Immature natural killer cell (primary cell): ENCODE measurements at places on chromosomes 2 and 18.
A peak's percentile ranks its signal among the peaks of the same experiment; 100 is the strongest.

DNA sequence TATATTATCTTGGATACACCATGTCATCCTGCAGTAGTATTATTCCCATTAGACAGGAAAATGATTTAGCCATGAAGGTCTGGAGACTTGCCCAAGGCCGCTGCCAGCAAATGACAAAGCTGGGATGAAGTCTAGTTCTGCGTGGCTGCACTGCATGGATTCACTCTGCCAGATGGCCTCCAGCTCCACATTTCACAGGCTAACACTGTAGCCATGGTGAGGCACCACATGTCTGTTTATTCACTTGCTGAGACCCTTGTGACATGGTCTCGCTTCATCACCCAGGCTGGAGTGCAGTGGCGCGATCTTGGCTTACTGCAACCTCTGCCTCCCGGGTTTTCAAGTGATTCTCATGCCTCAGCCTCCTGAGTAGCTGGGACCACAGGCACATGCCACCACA is 31.5 kb upstream of the SCG2 start:
- no peak overlapping the region for H3K27ac ChIP-seq
- peaks cover 3% of the 10 kb centered on the region for H3K27me3 ChIP-seq
- no peaks in the 10 kb centered on the region for H3K36me3 ChIP-seq
- DNase-seq: no peak
- no peaks in the 10 kb centered on the region for H3K4me1 ChIP-seq

DNA sequence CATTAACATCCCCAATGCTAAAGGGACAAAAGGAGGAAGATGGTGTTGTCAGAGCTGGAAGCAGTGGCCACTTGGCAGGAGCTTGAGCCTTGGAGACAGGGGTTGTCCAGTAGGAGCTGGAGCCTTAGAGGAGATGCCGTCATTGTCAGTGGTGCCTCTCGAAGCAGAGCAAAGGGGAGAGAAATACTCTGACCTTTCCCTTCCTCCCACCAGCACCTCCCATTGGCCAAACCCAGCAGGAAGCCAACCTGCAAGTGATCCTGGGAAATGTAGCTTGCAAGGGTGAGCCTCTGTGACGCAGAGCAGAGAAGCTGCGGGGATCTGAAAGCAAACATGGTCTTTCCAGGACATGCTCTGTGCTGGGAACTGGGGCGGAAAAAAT is 33.7 kb upstream of the MRPL19 start:
- H3K4me1 ChIP-seq: no peaks in the 10 kb centered on the region
- no peak for DNase-seq
- no peak overlapping the region for H3K27ac ChIP-seq

DNA sequence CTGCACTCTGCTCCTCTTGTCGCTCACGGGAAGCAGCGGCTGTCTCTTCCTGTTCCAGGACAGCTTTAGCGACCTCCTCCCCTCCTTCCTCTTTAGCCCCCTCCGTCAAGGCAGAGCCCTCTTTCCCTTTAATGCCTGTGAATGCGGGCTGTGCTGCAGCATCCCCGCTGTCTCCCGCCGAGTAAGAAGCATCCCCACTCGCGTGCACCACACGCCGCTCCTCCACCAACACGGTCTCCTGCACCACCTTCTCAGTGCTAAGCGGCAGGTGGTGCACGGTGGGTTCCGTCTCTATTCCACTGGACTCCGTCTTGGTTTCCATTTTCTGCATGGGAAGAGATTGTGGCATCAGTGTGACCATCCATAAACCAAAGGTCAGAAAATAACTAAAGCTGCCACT is 101.6 kb upstream of the ZBTB14 start:
- no peak overlapping the region for H3K27ac ChIP-seq
- H3K4me1 ChIP-seq: no peaks in the 10 kb centered on the region
- H3K4me3 ChIP-seq: no peak overlapping the region
- H3K36me3 ChIP-seq: no peaks in the 10 kb centered on the region
- H3K27me3 ChIP-seq: peaks cover 1% of the 10 kb centered on the region

GRCh38 chr2:144449028-144449406 is 70.9 kb downstream of the ZEB2 start:
- peak overlapping the region; percentile 67 for H3K4me3 ChIP-seq
- H3K27ac ChIP-seq: peak overlapping the region; percentile 89
- peaks cover 8% of the 10 kb centered on the region for H3K36me3 ChIP-seq
- H3K27me3 ChIP-seq: peaks cover 3% of the 10 kb centered on the region

DNA sequence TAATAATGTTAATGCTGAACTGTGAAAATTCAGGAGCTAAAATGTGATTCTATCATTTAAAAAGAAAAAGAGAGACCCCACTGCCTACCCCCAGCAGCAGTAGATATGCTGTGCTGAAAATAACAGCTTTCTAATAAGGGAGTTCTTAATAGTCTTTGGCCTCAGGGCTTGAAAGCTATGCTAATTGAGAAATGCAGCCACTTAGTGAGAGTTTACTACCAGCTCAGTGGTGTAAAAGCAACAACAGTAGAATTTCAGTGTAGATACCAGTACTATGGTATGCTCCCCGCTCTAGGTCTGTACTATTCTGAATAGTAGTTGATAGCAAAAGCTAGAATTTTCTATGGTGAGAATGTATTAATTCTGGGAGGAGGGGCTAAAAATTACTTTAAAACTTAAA is 303.1 kb upstream of the VWC2L start:
- H3K4me3 ChIP-seq: no peak overlapping the region
- H3K27ac ChIP-seq: no peak overlapping the region
- H3K36me3 ChIP-seq: peaks cover 3% of the 10 kb centered on the region
- no peak for DNase-seq
- no peaks in the 10 kb centered on the region for H3K4me1 ChIP-seq

- H3K27ac ChIP-seq: no peak overlapping the region
- no peaks in the 10 kb centered on the region for H3K4me1 ChIP-seq
- no peaks in the 10 kb centered on the region for H3K27me3 ChIP-seq
- peaks cover 12% of the 10 kb centered on the region for H3K36me3 ChIP-seq
- no peak for DNase-seq
Measured at GRCh38 chr18:44258576-44258975, 422.1 kb upstream of the SETBP1 start.

- no peaks in the 10 kb centered on the region for H3K4me1 ChIP-seq
- H3K4me3 ChIP-seq: no peak overlapping the region
- H3K27ac ChIP-seq: no peak overlapping the region
- no peak for DNase-seq
Measured at GRCh38 chr2:53445383-53446070, 322.1 kb upstream of the CHAC2 start.
